ENCODE measurements at places on chromosomes 2 and 18. TPM values are rescaled to one million over a fixed set of nuclear protein-coding genes. Genes with fewer than 3 reads are reported as not detected.

- H3K4me3 ChIP-seq = no peak overlapping the region
- no peaks in the 10 kb centered on the region for H3K27me3 ChIP-seq
- no peak overlapping the region for H3K27ac ChIP-seq
- DNase-seq = no peak
Measured at GRCh38 chr2:121089166-121089510, 195.9 kb downstream of the TFCP2L1 start.

- DNase-seq = no peak
- H3K36me3 ChIP-seq = no peaks in the 10 kb centered on the region
- H3K4me1 ChIP-seq = no peaks in the 10 kb centered on the region
- H3K27ac ChIP-seq = no peak overlapping the region
Measured at GRCh38 chr2:158786897-158787296, 8.2 kb upstream of the DAPL1 start.

GRCh38 chr2:109306190-109306589 is 177.2 kb downstream of the SH3RF3 start:
- no peak overlapping the region for H3K27ac ChIP-seq
- no peaks in the 10 kb centered on the region for H3K27me3 ChIP-seq
- H3K36me3 ChIP-seq = no peaks in the 10 kb centered on the region
- no peak for DNase-seq

DNA sequence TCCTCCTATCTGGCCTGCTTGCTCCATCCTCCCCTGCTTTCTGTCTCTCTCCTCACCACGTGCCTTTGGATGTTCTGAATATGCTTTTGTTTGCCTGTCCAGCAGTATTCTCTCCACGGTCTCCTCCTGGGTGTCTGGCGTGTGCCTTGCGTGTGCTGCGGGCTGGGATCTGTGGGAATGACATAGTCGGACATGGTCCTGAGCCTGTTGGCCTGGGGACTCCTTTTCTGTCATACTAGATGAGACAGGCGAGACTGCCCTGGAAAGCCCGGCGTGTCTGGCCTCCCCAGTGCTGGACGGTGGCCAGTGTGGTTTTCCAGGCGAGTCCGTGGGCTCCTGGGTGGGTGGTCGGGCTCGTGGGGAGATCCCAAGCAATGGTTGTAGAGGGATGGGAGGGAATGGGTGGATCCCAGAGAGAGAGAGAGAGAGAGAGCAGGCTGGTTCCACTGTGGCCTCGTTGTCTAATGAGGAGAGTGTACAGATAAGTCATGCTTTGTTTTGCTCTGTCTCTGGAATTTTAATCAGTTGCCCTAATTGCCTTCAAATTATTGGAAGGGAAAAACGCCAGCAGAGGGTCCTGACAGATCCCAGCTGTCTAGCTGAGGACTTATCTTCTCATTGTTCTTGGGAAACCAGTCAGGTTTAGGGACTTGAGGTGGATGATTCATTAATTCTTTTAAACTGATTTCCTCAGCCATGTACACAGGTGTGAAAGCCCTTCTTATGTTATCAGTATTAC is 58.3 kb downstream of the HPCAL1 start:
- no peaks in the 10 kb centered on the region for H3K27me3 ChIP-seq
- H3K4me3 ChIP-seq = no peak overlapping the region
- no peak for DNase-seq
- peaks cover 5% of the 10 kb centered on the region for H3K4me1 ChIP-seq
- peaks cover 1% of the 10 kb centered on the region for H3K36me3 ChIP-seq
- no peak overlapping the region for H3K27ac ChIP-seq

DNA sequence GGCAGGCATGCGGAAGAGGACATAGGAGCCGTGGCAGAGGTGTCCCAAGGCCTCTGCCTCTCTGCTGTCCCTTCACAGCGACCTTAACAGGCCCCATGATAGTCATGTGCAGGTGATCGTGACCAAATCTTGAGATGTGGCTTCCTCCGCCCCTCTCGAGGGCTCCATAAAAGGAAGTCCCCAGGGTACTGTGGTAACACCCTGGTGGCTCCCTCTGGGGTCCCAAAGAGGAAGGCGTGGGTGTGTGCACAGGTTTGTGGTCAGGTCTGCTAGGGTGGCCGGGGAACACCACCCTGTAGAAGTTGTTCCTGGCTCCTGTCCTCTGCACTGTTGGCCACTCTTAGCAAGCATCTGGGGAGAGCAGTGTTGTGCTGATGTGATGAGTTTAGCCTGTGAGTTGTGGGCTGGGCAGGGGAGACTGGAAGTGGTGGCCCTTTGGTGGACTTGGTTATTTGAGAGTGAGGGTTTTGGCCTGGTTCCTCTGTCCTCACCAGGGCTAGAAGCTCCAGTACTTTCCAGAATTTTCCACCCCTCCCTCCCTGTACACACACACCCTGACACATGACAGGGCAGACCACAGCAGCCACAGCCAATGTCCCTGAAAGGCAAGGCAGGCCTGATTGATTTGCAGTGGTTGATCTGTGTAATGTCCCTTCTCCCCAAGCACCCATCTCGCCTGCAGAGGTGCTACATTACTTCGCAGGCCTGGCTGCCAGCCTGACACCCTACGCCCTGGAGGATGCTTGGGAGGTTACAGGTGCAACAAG is 68.9 kb upstream of the BOD1L2 start:
- H3K4me1 ChIP-seq = peaks cover 8% of the 10 kb centered on the region
- peaks cover 20% of the 10 kb centered on the region for H3K27me3 ChIP-seq
- no peak overlapping the region for H3K27ac ChIP-seq
- no peaks in the 10 kb centered on the region for H3K36me3 ChIP-seq

GRCh38 chr2:111058264-111058663 is 62.5 kb upstream of the BCL2L11 start:
- H3K27me3 ChIP-seq = peaks cover 2% of the 10 kb centered on the region
- DNase-seq = no peak
- peaks cover 7% of the 10 kb centered on the region for H3K4me1 ChIP-seq
- no peak overlapping the region for H3K4me3 ChIP-seq
- no peak overlapping the region for H3K27ac ChIP-seq

DNA sequence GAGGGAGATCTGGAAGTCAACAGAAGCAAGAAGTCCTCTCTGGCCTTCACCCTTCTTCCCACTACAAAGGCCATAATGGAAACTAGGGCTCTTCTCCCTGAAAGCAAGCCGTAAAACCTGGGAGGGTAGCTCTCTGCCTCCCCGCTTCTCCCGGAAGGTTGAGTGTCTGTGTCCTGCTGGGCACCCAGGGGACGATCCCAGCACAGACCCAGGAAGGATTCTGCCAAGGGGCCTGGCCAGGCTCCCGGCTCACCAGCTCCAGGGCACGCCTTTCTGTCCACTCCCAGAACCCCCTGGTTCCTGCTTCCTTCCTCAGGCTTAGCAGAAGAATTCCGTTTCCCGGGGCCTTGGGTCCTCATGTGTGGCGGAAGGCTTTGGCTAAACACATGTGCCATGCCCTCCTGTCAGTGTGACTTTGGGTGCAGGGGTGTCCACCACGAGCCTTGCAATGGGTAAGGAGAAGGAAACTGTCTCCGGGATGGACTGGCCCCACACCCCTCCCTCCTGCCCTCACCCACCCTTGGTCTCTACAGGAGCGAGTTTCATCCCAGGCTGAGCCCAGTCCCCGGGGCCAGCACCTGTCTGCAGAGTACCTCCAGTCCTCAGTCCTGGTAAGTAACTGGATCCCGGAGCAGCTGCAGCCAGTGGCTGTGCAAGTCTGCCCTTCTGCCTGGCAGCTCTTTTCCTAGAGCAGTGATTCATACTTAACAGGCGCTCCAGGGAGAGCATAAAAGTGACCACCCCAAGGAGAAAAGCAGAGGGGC is 135.8 kb downstream of the TPO start:
- peaks cover 3% of the 10 kb centered on the region for H3K27me3 ChIP-seq
- no peaks in the 10 kb centered on the region for H3K36me3 ChIP-seq
- no peak for DNase-seq
- no peak overlapping the region for H3K4me3 ChIP-seq
- H3K4me1 ChIP-seq = no peaks in the 10 kb centered on the region

DNA sequence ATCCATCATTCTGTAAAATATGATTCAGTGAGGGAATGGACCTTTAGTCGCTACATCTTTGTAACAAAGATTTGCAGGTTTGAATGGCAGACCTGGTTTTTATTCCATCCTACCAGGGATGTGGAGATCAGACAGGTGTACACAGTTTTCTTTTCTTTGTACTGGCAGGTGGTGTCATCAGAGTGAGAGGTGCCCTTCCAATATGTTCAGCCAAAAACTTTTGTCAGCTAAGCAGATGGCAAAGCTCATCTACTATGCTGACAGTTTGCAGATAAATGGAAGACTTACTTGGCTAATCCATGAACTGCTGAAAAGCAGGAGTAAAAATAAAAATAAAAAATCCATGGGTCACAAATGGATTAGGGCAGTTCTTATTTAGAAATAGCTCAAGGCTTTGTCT is 185.5 kb upstream of the DOK6 start:
- no peaks in the 10 kb centered on the region for H3K4me1 ChIP-seq
- H3K27ac ChIP-seq = no peak overlapping the region
- H3K36me3 ChIP-seq = no peaks in the 10 kb centered on the region
- no peak overlapping the region for H3K4me3 ChIP-seq
- DNase-seq = no peak

DNA sequence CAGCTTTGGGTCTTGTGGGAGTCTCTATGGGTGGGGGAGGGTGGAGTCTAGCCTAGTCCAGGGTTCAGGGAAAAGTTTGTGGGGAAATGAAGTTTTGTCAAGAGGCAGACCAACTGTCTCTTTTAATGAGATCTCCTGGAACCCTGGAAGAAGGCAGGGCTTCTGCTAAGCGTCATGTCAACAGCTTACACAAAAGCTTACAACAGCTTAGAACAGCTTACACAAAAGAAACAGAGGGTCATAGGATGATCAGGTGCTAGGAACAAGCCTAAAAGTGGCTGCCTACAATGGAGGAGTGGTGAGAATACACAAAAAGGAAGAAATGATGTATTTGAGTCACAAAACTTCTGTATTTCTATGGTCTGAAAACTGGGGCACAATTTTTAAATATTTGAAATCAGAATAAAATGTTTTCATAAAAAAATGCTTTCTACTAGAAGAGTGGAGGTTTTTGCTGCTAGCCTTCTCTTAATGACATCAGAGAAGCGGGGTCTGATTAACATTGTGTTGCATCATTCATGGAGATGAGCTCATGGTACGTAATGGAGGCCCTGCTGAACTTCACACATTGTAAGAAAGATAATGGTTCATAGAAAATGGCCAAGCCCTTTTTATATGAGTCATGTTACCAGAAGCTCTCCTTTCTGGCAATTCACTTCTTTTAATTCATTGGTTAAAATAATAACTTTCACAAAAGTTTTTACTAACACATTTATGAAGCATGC is 351.0 kb downstream of the PIK3C3 start:
- peaks cover 6% of the 10 kb centered on the region for H3K27me3 ChIP-seq
- no peaks in the 10 kb centered on the region for H3K36me3 ChIP-seq
- DNase-seq = no peak
- H3K4me3 ChIP-seq = no peak overlapping the region
- no peak overlapping the region for H3K27ac ChIP-seq

DNA sequence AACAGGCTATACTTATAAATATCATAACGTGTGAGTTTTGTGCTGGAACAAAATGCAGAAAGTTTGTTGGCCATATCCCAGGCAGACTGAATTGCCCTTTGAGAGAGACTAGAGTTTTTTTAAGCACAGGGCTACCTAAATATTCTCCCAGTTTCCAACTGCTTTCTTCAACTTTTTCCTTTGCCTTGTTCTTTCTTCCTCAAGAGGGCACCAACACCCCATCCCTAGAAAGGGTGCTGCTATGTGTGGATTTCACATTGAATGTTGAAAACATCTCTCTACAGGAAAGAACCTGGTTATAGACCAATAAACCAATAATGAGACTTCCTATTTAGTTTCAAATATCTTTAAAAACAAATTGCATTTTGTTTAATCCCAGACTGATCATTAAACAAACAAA is 87.9 kb downstream of the ICOS start:
- H3K4me1 ChIP-seq = peaks cover 15% of the 10 kb centered on the region
- DNase-seq = no peak
- no peak overlapping the region for H3K4me3 ChIP-seq
- H3K27ac ChIP-seq = no peak overlapping the region

- no peaks in the 10 kb centered on the region for H3K36me3 ChIP-seq
- no peak for DNase-seq
- no peak overlapping the region for H3K4me3 ChIP-seq
- H3K27me3 ChIP-seq = peaks cover 26% of the 10 kb centered on the region
Measured at GRCh38 chr2:178395941-178396570, 54.9 kb downstream of the PRKRA start.

- no peaks in the 10 kb centered on the region for H3K27me3 ChIP-seq
- no peak for DNase-seq
- H3K27ac ChIP-seq = no peak overlapping the region
- H3K36me3 ChIP-seq = no peaks in the 10 kb centered on the region
Measured at GRCh38 chr2:137345994-137346393, 580.6 kb downstream of the THSD7B start.

GRCh38 chr2:40197121-40197520 is 254.8 kb downstream of the SLC8A1 start:
- H3K27ac ChIP-seq = no peak overlapping the region
- DNase-seq = no peak
- H3K4me1 ChIP-seq = no peaks in the 10 kb centered on the region
- no peaks in the 10 kb centered on the region for H3K36me3 ChIP-seq

GRCh38 chr2:45905632-45905958 is 254.1 kb downstream of the PRKCE start:
- H3K27me3 ChIP-seq = no peaks in the 10 kb centered on the region
- DNase-seq = no peak
- H3K27ac ChIP-seq = no peak overlapping the region
- no peaks in the 10 kb centered on the region for H3K36me3 ChIP-seq

GRCh38 chr2:236204953-236205352 is 36.8 kb upstream of the GBX2 start:
- no peaks in the 10 kb centered on the region for H3K36me3 ChIP-seq
- no peaks in the 10 kb centered on the region for H3K4me1 ChIP-seq
- no peak overlapping the region for H3K4me3 ChIP-seq
- no peak overlapping the region for H3K27ac ChIP-seq
- no peaks in the 10 kb centered on the region for H3K27me3 ChIP-seq

DNA sequence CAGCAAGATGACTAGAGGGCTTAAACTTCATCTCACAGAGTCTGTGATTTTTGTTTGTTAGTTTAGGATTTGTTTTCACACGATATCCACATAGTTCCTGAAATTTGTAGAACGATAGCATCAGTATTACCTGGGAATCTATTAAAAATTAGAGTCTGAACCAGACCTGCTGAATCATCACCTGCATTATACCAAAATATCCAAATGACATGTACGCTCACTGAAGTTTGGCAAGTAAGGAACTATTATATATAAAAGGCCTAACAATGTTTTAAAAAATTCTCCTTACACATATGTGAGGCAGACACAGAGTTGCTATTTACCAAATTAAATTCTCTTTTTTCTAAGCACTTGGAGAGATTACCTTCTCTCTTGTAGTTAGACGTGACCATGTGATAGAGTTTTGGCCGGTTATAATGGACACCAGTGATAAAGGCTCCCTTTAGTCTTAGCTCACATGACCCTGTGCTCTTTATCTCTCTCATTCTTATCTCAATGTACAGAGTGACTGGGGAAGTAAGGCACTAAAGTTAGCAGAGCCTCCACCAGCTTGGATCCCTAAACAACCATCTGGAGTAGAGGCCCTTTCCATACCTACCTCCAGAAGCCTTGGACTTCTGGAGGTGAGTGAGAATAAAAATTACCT is 363.1 kb downstream of the DSC3 start:
- H3K27ac ChIP-seq = no peak overlapping the region
- no peaks in the 10 kb centered on the region for H3K27me3 ChIP-seq
- H3K4me1 ChIP-seq = no peaks in the 10 kb centered on the region
- no peaks in the 10 kb centered on the region for H3K36me3 ChIP-seq

CCDC74B gene
- total RNA-seq = 1.2 TPM

ATOH8 gene
- total RNA-seq = not detected

IRS1 gene
- total RNA-seq = 6.5 TPM

MALL gene
- not detected for total RNA-seq

FBXO36 gene
- total RNA-seq = 1.1 TPM

KCNJ13 gene
- total RNA-seq = not detected

CETN1 gene
- total RNA-seq = not detected

CAVIN2 gene
- not detected for total RNA-seq

TCF23 gene
- total RNA-seq = not detected

NDC80 gene
- 66.0 TPM for total RNA-seq

POLR1A gene
- total RNA-seq = 29.5 TPM

NEU2 gene
- not detected for total RNA-seq

IKZF2 gene
- 18.7 TPM for total RNA-seq

Data from activated naive CD8-positive, alpha-beta T cell treated with anti-CD3 and anti-CD28 coated beads, Interleukin-2, amount 10 ng/mL, durations not matched to agents 7 days and 5 days (primary cell).